ENCODE measurements at places on chromosomes 4 and X. TPM values are rescaled to one million over a fixed set of nuclear protein-coding genes. Genes with fewer than 3 reads are reported as not detected.
A peak's percentile ranks its signal among the peaks of the same experiment; 100 is the strongest.

DNA sequence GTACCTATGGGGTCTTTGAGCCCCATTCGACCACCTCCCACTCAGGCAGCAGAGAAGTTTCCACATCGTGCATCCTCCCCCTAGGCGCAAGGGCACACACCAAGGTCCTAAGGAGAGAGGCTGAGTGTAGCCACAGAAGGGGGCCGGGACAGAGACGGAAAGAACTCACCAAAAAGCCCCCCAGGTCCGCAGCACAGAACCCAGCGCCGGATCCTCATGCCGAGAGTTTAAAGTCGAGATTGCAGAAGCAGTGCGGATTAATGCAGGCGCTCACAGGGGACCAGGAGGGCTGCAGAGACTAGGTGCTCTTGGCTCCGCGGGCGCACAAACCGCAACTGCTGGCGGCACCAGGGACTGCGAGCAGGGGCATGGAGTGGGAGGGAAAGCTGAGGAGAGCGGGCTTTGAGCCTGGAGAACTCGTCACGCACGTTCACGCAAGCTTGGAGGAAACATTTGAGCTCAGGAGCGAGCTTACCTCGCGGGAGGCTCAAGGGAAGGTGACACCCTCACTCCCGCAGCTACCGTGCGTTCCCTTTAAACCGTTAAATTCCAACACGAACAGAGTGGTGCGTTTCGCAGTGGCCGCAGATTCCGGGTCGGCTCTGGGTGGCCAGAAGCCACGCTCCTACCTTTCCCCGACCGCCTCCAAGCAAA, 8.5 kb downstream of the NKX3-2 start:
- no peak for DNase-seq

DNA sequence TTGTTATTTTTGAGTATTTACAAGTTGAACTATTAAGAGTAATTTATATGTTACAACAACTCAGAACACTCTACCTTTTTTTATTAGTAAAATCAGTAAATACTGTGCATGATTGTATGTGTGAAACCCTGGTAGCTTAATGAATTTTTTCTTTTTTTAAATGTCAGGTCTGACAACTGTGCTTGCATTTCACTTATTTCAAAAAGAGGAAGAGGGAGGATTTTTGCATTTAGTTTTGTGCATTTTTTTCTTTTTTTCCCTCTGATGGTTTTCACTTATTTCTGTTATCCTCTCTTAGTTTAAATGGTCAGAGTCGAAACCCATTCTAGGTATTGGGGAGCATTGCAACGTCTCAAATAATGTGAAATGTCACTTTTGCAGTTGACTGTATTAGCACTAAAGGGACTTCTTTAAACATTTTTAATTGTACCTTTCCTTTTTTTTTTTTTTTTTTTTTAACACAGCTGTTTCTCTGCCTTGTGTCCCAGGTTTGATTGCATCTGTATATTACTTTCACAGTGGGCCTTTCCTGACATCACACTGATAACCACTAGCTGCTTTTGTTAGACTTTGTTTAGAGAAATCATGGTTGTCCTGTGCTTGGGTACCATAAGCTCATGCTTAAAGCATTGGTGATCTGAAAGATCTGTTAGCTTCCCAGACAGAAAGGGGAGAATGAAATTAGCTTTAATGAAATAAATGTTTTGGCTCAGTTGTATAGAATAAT, 28.5 kb downstream of the MOB1B start:
- DNase-seq = no peak

The NPNT gene
- polyA plus RNA-seq = not detected

The HS6ST2 gene
- polyA plus RNA-seq = not detected

DNA sequence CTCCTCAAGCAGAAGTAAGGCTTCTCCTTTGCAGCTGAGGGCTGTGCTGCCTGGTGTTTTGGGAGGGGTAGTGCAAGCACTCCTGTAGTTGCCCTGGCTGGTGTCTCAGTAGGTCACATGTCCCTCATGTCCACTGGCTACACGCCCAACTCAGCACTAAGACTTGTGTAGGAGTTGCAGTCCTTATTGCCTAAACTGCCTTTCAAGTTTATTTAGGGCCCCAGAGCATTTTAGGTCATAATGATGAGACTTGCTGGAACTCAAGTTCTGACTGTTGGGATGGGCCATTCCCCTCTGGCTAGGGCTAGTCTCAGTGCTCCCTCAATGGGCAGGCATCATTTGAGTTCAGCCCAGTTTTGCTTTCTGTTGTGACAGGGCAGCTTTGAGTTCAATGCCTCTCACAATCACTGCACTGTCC, 44.1 kb downstream of the PPM1K start:
- peak; percentile 10 for DNase-seq

Data from GM23248 (cell line).